Central memory CD8-positive, alpha-beta T cell (primary cell): ENCODE measurements at places on chromosomes 13 and 19.
A peak's percentile ranks its signal among the peaks of the same experiment; 100 is the strongest.

DNA sequence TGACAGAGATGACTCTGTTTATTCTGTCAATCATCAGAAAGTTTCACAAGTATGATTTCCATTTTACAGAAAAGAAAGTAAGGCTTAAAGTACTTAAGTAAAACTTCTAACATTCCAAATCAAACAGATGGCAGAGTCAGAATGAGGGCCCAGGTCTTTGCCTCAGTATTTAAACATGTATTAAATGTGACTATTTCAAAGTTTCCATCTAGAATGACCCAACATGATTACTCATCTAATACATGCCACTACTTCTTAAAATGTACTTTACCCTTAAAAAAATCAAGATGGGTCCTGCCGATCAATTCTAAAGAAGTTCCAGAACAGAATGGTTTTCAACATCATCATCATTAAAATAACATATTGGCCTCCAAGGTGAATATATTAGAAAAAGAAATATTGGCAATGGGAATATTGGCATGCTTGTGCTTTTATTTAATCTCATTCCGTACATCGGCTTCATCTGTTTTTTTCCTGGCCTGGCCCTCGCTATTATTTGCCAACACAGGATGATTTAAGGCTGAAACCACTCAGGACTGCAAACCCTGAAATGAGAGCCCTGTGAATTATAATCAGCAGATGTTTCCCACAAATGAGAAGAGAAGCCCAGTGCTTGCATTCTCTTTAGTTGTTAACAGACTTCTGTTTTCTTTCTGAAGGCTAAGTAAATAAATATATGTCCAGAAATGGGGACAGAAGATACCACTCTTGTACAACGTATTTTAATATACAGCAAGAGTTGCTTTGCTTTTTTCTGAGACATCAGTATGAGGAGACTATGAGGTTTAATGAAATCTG, 340.0 kb downstream of the DNAJC15 start:
- H3K4me1 ChIP-seq, result peaks cover 9% of the 10 kb centered on the region
- no peaks in the 10 kb centered on the region for H3K27me3 ChIP-seq
- DNase-seq, result no peak
- no peak overlapping the region for H3K4me3 ChIP-seq

GRCh38 chr13:26221721-26222519, at the start of gene RNF6:
Gene RNF6, minus strand, starts transcription at chr13:26222314. Its CDS starts 2,665 bp downstream, at chr13:26219649.
- peak; percentile 85 for DNase-seq
- peaks cover 40% of the 10 kb centered on the region for H3K36me3 ChIP-seq
- H3K4me3 ChIP-seq, result peak within 1 kb of the TSS; percentile 98
- peaks cover 32% of the 10 kb centered on the region for H3K4me1 ChIP-seq
- peak within 1 kb of the TSS; percentile 97 for H3K27ac ChIP-seq

- H3K36me3 ChIP-seq, result no peaks in the 10 kb centered on the region
- no peak for DNase-seq
- H3K27ac ChIP-seq, result peak overlapping the region; percentile 73
- peaks cover 1% of the 10 kb centered on the region for H3K27me3 ChIP-seq
Measured at GRCh38 chr19:29302002-29302928, 89.3 kb upstream of the UQCRFS1 start.

- H3K27me3 ChIP-seq, result no peaks in the 10 kb centered on the region
- no peaks in the 10 kb centered on the region for H3K36me3 ChIP-seq
- H3K4me1 ChIP-seq, result no peaks in the 10 kb centered on the region
- no peak overlapping the region for H3K27ac ChIP-seq
- no peak for DNase-seq
- H3K4me3 ChIP-seq, result no peak overlapping the region
Measured at GRCh38 chr13:104796581-104796980, 1730.4 kb upstream of the SLC10A2 start.
